ENCODE measurements at places on chromosomes 2 and 18.
A peak's percentile ranks its signal among the peaks of the same experiment; 100 is the strongest.

GRCh38 chr2:108565778-108566375 lies 31.6 kb downstream of the LIMS1 start:
- no peak for DNase-seq

DNA sequence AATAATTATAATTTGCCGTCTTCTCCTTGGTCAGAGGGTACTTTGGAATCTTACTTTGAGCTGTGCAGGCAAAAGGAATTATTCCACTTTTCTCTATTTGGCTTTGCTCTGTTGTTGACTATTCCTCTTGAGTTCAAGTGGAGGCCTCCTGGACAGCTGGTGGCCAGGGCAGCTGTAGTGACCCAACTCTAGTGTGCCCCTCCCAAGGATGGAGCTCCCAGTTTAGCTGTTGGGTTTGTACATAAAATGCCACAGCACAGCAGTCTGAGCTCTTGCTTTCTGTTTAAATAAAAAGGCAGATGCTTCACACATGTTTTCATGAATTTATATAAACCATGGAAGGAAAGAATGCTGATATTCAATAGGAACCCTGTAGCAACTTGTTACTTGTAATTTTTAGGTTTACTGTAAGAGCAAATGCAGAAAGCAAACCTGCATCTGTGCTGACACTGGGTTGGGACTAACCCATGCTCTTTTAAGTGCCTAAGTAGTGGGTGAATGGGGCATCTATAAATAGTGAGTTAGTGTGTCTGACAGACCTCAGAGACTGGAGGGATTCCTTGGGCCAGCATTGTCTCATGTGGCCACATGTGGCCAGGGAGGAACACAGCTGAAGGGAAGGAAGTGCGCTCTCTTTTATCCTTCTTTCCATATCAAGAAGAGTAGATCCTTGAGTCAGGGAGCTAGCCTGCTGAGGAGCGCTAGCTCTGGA lies 121.8 kb downstream of the FHOD3 start:
- DNase-seq = no peak

GRCh38 chr18:5515011-5515784 lies 28.6 kb downstream of the EPB41L3 start:
- no peak for DNase-seq

- no peak for DNase-seq
Measured at GRCh38 chr2:98541906-98542305, 66.4 kb downstream of the COA5 start.

DNA sequence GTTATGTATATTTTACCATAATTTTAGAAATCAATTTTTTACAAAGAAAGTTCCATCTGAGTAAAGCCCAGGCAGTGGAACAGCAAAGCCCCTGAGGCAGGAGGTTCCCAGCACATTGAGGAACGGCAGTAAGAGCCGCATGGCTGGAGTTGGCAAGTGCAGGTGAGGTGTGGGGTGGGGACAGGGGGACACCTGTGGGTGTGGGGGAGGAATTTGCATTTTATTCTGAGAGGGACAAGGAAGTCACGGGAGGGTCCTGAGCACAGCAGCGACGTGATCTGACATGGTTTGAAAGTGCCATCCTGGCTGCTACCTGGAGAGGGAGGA lies 16.1 kb upstream of the ADI1 start:
- no peak for DNase-seq

GRCh38 chr2:199994371-199994770 lies 39.0 kb downstream of the MAIP1 start:
- DNase-seq = no peak

GRCh38 chr2:241014224-241014623 lies 15.8 kb downstream of the SNED1 start:
- no peak for DNase-seq

DNA sequence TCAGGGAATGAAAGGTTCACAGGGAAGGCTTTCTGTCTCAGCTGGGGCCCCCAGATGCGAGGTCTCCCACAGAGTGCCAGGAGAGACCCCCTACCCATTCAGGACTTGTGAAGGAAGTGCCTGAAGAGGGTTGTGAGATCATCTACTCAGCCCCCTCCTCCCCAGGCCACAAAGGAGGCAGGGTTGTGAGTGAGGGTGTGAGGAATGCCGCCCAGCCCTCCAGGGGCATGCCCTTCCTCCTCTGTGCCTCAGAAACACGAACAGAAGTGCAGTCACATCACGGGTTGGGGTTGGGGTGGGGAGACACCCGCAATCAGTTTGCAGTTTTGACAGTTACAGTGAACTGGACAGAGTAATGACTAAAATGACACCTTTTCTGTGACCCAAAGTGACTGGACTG lies 5.0 kb downstream of the MAL start:
- no peak for DNase-seq

- DNase-seq = no peak
Measured at GRCh38 chr2:232420463-232421188, 14.0 kb downstream of the ALPG start.

DNA sequence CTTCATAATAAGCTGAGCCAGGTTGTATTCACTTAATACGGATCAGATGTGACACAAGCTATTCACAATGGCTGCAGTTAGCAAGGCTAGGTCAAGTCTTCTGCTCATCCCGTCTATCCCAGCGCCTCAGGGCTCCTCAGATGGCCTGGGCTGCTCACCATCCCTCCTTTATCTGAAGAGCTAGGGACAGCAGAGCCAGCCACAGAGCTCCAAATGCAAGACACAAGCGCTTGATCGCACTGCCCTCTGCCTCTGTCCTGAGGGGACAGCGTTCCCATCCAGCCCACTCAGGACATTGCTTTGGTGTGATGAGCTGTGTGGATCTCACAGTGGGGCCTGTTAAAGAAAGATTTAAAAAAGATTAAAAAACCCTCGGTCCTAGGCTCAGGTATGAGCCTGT lies 254.4 kb upstream of the HS6ST1 start:
- no peak for DNase-seq

DNA sequence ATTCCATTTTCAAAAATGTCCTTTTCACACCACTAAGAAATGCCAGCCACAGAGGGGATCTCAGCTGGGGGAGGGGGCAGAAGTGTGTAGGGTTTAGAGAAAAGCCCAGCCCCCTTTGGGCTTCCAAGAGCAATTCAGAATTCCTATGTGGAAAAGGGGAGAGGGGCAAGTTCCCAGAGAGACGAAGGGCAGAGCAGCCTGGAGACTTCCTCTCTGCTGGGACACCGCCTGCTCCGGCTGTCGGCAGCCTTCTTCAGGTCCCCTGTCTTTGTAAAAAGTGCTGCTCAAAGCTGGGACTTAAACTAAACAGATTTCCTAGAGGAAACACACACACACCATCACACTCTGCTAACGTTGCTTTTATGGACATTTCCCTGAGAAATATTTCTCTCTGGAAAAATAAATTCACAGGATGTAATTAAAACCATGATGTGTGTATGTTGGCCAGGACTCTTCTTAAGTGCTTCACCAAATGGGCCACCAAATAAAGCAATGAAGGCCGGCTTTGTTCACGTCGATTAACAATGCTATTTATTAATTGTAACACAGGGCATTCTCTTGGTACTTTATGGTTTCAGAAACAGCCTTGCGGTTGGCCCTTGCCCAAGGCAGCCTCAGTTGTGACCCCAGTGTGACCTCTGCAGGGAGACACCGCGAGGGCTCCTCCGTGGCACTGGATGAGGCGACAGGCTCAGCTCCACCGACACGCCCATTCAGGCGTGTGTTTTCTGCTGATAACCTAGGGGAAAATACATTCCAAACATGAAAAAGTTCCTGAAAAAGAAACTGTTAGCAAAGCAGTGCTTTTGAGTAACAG lies 5.6 kb upstream of the ASB1 start:
- no peak for DNase-seq

GRCh38 chr2:127576433-127577207 lies 41.1 kb downstream of the MYO7B start:
- no peak for DNase-seq

DNA sequence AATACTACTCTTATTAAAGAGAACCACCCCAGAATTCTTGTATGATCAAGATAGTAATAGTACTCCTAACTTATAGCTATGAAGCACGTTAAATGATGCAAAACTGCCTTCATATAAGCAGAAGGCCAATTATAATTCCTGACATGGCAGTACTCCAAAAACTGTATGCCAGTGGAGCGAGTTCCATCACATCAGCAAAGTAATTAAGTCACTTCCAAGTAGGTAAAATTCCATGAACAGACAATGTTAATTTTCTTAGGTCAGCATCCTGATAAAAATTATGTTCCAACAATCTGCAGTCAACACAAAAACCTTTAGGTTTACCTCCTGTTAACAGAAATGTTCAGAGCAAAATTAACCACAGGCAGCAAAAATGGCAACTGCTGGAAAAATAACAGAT lies 136.7 kb downstream of the CDH2 start:
- no peak for DNase-seq

DNA sequence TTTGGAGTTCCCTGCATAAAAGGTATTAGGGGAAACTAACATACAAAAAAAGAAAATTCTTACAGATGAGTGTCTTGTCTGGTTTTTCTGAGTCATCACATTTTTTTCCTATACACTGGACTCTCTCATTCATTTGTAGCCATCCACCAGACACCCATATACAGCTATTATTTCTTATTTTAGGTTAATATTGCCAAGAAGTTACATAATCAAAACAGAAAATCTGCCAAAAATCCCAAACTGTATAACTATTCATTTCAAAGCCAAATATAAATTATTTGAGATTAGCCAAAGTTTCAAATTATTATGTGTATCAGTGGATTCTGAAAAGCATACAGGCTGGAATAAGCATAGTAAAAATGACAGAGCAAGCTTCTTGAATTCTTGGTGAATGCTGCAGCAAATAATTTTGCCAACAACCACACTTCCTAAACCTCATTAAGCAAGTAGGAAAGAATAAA lies 191.2 kb downstream of the NCKAP5 start:
- DNase-seq = no peak

DNA sequence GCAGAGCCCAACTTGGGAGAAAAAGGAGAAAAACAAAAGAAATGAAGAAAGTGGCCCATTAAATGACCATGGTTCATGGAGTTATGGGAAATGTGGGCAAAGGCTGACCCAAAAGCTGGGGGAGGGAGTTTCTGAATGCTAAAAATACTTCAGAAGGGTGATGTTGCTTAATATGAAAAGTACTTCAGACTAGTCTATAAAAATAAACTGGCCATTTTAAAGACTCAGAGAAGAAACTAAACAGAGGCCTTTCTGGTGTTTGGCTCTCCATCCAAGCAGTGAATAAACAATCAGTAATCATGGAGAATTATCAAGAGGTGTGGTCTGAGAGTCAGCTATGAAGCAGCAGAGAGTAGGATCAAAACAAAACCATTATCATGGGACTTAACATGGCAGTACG lies 160.8 kb upstream of the MAPRE2 start:
- DNase-seq = no peak

DNA sequence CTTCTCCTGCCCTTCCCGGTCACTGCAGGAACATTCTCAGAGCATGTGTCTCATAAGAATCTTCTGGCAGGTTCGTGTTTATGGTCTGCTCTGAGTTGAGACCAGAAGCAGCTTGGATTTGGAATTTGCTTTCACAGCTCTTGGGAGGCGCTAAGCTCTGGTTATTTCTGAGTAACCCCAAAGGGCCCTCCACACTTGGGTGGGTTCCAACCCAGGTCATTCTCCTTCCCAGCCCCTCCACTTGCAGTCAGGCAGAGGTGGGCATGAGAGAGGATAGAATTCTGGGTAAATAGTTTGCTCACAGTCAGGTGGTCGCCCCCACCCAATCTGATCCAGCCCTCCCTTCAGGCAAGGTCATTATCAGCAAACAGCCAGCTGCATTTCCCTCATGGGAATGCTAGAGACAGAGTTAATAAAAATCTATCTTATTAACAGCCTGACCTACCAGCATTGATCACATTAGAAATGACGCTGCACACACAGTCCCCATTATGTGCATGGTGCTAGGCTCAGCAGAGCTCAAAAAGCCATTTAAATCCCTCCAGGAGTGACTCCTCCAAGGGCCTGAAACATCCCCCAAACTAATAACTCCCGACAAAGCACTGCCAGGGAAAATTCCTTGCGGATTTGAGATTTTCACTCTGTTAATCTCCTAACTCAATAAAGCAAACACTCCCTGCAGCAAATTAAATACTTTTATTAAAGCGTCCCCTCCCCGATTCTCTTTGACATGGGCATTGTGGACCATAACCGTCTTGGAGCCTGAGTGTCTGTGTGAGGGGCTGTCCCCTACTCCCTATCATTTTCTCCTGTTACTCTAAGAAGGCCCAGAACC lies 61.9 kb downstream of the SLC4A5 start:
- no peak for DNase-seq

DNA sequence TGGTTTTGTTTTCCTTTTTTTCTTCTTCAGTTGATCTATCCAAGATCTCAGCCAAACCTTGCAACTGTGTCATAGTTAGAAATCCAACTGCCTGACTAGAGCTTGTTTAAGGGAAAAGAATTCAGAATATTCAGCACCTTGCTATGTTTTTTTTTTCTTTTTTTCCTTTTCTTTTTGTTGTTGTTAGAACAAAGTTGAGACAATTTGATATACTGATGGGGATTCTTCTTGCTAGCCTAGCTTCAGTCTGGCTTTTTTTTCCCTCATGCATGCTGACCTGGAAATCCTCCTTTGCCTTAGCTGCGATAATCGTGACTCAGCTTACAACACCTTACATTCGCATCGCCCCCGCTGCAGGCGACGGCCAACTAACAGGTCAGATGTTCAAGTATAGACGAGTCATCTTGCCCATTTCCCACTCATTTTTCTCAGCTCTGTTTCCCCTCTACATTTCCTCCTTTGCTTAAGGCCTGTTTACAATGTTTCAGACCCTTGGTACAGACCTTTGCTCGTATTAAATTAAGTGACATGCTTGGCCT lies 487.2 kb upstream of the RAB12 start:
- no peak for DNase-seq

GRCh38 chr2:209495855-209496585 lies 72.2 kb downstream of the MAP2 start:
- peak; percentile 81 for DNase-seq

- DNase-seq = no peak
Measured at GRCh38 chr2:151824886-151825285, 3.3 kb downstream of the ARL5A start.
